ENCODE measurements at places on chromosomes 1 and 21.

- ATAC-seq = peak; percentile 90
Measured at GRCh38 chr1:40818264-40818961, 34.8 kb downstream of the KCNQ4 start.

- ATAC-seq = no peak
Measured at GRCh38 chr1:47776667-47777131, 220.5 kb downstream of the TRABD2B start.

DNA sequence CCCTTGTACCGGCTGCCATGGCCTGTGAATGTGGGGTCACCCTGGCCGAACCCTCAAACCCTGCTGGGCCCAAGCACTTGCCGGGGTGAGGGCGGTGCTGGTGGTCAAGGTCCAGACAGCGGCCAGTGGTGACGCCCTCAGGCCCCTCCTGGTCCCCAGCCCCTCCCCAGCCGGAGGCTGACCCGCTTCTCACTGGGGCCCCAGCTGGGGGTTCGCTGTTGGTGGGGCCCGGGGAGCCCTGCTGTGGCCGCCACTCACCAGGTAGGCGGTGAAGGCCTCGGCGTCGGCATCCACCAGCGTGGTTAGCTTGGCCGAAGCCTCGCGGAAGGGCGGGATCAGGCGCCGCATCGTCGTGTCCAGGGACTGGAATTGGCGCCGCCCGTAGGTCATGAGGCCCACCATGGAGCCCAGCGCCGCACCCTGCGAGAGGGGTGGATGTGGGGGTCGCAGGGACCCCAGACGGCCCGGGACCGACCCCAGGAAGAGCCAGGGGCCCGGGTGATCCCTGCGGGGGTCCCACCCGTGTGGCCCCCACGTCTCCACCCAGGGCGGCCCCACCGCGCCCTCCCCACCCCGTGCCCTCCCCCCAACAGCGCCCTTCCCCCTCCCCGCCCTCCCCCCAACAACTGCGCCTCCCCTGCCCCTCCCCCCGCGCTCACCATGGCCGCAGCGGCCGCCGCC is 10.1 kb downstream of the FTCD start:
- ATAC-seq = peak; percentile 3

DNA sequence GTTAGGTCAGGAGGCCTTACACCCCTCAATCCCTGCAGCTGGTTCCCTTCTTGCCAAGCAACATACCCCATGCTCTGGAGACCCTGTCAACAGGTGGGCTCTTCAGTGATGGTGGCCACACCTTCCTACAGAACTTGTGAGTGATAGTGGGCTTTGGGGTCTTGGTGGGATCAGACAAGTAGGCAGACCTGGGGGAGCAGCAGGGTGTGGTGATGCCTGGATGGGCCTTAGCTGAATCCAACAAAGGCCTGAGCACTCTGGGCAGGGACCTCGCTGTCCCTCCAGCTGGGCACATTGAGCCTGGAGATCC is 14.9 kb downstream of the FAAH start:
- ATAC-seq = no peak

- no peak for ATAC-seq
Measured at GRCh38 chr1:78471890-78472620, 18.7 kb upstream of the PTGFR start.

DNA sequence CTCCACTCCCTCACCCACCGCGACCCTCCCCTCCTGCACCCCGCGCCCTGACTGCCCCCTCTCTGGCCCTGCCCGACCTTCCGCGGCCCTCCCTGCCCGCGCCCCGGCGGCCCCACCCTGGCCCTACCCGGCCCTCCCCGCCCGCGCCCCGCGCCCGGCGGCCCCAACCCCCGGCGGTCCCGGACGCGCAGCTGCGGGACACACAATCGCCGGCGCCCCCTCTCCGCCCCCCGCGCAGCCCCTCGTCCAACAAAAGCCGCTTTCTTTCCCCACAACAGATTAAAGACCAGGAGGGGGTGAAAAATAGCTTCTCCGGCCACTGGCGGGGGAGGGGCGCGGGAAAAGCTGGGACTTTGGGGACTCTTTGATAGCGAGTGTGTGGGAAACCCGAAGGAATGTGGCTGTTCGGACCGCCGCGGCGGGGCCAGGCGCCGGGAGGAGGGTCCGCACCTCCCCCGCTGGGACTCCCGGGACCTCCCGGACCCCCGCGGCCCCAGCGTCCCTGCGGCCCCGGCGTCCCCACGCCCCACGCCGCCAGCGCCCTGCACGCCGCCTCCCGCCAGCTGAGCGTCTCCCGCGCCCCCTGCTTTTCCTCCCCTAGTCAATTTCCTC is 8.8 kb upstream of the ID3 start:
- ATAC-seq = peak; percentile 24
